Caudate nucleus (tissue), 63 donors: ENCODE measurements at places on chromosomes 5 and 9.

DNA sequence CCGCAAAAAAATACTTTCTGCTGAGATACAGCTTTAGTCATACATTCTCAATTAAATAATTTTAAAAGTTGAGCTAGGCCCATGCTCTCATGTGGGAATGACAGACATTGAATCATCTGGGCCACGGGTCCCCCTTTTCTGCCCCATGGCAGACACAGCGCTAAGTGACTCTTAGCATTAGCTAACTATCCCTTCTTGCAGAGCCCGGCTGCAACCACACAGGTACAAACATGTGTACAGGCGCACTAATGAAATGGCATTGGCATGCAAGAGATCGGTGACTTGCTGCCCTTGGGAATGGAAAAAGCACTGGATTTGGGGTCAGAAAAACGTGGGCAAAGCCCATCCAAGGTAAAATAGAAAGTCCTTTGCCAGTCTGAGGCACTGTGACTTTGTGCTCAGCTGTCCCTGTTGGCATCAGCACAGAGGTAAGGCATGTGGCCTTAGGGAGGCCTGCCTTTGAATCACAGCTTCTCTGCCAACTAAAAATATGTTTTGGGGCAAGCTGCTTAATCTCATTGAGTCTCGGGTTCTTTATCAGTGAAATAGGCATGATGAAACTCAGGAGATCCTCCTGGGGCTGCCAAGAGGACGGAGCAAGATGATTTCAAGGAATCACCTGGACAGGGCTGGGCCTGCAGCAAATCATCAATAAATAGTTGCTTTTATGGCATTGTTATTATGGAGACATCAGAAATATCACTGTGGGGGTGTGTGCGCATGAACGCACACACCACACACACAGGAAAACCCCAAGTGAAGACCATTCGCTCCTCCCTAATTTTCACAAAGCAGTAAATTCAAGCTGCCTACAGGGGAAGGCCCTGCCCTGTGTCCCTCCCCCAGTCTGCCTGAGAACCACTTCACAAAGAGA, 54.2 kb downstream of the WHRN start:
- DNase-seq: no peak

DNA sequence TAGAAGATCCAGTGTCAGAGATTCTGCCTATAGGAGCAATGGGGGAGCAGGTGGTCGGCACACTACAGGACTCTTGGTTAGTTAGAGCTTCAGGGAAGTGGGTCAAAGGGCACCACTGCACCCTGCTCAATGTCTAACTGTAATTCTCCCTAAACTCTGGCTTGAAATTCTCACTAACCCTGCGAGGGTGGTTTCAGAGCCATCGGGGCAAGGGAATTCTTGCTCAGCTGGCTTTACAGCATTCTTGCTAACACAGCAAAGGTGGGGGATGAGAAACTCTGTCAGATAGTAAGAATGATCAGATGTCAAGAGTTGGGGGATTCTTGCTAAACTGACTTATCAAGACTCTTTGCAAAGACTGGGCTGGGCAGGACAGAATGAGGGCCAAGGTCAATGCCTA, 4.7 kb upstream of the ZNF354C start:
- DNase-seq: no peak

- no peak for DNase-seq
Observed at GRCh38 chr5:125575171-125575890, 828.9 kb upstream of the ZNF608 start.

DNA sequence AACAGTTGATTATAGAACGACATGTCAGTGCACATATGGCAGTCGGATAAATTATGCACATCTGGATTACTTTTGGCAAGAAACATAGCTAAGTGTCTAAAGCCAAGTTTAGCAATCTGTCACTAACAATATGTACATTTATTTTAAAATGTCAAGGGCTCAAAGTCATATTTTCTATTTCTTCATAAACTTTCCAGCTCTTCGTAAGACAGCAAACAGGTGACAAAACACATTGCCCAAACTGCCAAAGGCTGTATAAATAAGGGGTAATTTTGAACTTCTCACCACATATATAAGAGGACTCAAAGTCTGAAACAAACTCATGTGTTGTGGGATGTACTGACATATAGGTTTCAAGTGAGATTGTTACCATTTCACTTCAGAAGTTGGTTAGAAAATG, 237.2 kb downstream of the ARL15 start:
- no peak for DNase-seq

DNA sequence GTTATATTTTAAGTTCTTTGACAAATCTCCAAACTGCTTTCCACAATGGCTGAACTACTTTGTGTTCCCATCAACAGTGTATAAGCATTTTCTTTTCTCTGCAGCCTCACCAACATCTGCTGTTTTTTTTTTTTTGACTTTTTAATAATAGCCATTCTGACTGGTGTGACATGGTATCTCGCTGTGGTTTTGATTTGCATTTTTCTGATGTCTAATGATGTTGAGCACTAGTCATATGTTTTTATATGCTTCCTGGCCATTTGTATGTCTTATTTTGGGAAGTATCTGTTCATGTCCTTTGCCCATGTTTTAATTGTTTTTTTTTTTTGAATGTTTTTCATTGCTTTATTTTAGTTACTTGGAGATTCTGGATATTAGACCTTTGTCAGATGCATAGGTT, 196.6 kb downstream of the PLK2 start:
- DNase-seq: no peak

DNA sequence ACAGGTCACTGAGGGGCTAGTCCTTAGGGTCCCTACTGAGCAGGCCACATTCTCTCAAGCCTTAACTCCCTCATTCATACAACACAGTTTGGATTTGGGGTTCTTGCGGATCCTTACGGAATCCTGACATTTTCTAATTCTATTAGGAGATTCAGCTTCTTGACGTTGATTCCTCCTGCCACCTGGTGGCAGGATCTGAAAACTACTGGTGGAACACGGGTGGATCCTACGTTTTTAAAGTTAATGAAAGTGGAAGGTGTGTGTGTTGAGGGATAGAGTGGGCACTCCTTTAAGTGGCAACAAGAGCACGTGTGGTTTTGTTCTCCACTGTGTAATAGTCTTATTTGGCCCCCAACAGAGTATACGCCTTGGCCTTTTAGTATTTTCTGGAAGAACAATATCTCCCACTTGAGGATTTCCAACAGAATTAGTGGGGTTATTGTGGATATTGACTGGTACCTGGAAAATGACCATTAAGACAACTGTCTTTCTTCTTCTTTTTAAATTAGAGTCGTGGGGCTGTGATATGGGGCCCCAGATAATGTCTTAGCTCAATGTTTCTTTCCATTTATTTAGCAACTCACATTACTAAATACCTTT, 25.2 kb downstream of the SLC28A3 start:
- no peak for DNase-seq

DNA sequence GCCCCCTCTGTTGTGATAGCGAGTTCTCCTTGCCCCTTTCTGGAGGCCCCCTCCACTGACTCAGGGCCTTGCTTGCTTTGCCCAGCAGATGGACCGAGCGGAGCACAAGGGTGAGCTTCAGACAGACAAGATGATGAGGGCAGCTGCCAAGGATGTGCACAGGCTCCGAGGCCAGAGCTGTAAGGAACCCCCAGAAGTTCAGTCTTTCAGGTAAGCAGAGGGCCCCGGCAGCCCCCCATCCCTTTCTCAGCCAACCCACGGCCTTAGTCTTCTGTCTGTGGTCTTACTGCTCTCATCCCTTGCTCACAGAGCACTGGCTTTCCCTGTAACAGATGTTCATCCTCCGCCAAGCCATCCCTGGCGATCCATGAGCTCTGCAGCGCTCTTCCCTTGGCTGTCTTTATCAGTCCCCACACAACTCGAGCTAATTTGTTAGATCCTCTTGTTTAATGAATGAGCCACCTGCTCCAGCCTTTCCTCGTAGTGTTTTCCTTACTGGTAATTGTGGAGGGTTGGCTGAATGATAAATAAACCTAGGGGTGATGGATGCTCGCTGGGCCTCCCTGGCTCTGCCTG, 18.4 kb upstream of the RARS1 start:
- no peak for DNase-seq

DNA sequence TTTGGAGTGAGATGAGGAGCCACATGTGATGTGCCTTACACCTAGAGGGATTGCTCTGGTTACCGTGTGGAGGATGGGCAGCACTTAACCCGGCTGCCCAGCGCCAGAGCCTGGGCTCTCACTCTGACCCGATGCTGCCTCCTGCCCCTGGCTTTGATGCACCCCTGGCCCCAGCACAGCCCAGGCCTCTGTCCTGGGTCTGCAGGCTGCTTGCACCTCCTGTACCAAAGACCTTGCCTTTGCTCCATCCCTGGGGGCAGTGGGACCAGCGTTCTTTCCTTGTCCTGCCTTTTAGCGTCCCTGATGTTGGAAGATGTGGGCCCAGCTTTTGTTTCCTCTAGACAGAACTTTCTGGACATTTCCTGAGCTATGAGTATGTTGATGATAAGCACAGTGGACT, 40.4 kb downstream of the FGF18 start:
- no peak for DNase-seq

DNA sequence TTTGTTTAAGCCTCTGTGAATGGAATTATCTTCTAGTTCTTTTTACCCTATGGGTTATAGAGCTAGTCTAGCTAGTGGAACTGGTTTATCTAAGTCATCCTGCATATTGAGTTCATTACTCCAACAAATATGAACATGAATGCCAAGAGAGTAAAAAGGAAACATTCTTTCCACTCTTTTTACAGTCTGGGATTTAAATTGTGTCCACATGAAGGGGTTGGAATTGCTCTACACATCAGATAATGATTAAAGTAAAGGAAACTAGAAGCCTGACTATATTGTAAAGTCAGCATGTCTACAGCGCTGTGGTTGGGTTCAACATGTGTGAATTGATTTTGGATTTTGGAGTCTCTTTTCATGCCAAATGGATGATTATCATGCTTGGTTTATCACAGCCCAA, 173.1 kb downstream of the CCDC171 start:
- no peak for DNase-seq
